ENCODE measurements at places on chromosomes 16 and 17. TPM values are rescaled to one million over a fixed set of nuclear protein-coding genes. Genes with fewer than 3 reads are reported as not detected.

The ZSCAN10 gene
- polyA plus RNA-seq: not detected

The CD19 gene
- 0.85 TPM for polyA plus RNA-seq

GRCh38 chr17:29050176-29050575 lies 7.2 kb downstream of the PIPOX start:
- H3K4me1 ChIP-seq: no peaks in the 10 kb centered on the region
- H3K27me3 ChIP-seq: no peaks in the 10 kb centered on the region
- H3K4me3 ChIP-seq: no peak overlapping the region
- no peak overlapping the region for H3K27ac ChIP-seq
- no peaks in the 10 kb centered on the region for H3K36me3 ChIP-seq
- DNase-seq: no peak

- DNase-seq: no peak
- no peak overlapping the region for H3K4me3 ChIP-seq
- no peaks in the 10 kb centered on the region for H3K4me1 ChIP-seq
- H3K36me3 ChIP-seq: no peaks in the 10 kb centered on the region
These were observed 9.6 kb upstream of the RBFOX3 start for GRCh38 chr17:79620207-79621038.

DNA sequence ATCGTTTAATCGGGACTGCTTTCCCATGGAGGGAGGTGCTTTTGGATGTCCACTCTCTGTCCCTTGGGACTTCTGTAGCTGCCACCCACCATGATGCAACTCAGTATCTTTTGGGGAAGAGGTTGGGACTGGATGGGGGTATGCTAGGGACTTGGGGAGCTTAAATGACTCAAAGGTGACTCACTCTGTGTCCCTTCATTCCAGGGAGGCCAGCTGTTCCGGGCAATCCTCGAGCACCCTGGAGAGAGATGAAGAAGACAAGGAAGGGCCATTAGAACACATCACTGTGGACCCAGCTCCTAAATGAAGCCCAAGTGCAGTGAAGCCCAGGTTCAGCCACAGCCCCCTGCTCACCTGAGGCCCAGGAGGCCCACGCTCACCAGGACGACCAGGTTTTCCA lies 4.6 kb downstream of the COL1A1 start:
- no peak for DNase-seq
- peaks cover 35% of the 10 kb centered on the region for H3K36me3 ChIP-seq
- H3K4me3 ChIP-seq: no peak overlapping the region
- peaks cover 31% of the 10 kb centered on the region for H3K27me3 ChIP-seq
- H3K4me1 ChIP-seq: peaks cover 29% of the 10 kb centered on the region
- H3K27ac ChIP-seq: no peak overlapping the region
